ENCODE measurements at places on chromosomes 2 and 18.

DNA sequence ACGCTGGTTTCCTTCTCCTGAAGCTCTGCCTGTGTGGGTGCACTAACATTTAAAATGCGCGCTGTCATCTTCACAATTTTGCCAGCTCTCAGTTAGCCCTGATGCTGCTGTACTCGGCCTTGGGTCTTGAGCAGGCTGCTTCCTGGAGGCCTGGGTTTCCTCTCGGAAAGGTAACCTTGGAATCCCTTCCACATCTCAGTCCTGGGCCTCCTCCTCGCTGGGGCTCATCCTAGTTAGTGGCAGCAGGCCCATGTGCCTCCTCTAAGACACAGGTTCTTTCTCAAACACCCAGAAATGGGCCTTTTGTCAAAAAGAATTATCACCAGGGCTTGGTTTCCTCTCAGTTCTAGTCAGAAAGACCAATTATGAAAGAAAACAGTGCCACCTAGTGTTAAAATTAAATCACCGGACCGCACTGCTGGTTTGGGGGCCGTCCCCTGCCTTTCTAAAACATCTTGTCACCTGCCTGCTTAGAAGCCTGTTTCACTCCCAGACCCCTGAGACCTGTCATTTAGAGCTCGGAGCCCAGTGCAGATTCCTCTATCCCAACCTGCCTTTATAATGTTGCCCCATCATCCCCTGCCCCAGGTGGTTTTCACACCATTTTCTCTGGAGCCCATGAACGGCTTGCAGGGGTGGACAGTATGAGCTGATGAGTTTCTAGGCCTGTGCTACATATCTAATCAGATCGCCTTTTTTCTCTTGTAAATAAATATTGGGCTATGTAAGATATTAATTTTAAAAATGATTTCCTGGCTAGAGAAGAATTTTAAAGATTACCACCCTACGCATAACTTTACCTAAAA is 42.4 kb downstream of the HK2 start:
- no peak for DNase-seq

GRCh38 chr2:15642011-15642814 is 50.5 kb downstream of the DDX1 start:
- no peak for DNase-seq

GRCh38 chr18:8777846-8778245 is 72.5 kb downstream of the MTCL1 start:
- no peak for DNase-seq

DNA sequence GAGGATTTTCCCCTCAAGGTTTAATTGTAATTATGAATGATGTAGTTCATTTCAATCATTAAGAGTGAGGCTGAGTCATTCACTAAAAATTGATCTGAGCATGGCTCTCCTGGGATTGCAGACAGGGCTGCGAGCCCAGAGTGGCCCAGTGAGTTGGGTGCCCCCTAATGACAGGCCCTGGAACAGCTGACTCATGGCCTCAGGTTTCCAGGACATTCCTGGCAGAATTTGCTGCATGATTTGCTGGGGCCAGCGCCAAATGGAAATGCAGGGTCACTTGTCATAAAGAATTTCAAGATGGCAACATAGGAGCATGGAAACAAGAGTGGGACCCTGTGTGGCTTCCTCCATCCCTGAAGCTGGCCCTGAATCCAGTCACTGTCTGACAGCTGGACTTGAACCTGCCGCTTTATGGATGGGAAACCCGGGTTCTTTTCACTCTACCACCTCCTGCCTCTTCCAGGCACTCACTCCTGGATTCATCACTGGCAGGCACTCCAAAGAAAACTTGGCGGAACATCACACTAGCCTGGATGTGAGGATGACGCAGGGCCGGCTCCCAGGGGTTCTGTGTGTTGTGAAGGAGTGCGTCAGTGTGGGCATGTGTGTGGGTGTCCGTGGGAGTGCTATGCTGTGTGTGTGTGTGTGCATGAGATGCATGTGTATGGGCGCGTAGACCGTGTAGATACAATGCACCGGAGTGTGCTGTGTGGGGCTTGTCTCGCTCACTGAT is 15.2 kb downstream of the OTOF start:
- no peak for DNase-seq

- DNase-seq, result no peak
These were observed 155.8 kb downstream of the COL6A3 start for GRCh38 chr2:237258116-237258515.

DNA sequence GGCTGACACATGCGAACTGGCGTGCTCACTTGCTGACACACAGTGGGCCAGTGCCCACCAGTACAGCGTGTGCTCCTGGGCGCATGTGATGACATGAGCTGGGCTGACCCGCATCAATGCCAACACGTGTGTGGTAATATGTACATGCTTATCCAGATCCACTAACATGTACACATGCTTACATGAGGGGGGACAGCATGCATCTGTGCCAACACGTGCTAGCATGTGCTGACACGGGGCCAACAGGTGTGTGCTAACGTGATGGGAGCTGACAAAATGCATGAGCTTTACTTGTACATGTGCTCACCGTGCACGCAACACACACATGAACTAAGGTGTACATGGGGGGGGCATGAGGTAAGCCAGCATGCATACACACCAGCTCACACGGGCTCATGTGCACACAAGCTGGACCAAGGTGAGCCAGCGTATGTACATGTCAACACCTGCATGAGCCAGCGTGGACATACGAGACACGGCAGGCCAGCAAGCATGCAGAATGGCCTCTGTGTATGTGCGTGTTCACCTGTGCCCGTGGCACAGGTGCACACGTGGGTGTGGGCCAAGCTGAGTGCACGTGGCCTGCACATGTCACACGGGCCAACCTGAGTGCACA is 28.5 kb downstream of the GPC1 start:
- no peak for DNase-seq

DNA sequence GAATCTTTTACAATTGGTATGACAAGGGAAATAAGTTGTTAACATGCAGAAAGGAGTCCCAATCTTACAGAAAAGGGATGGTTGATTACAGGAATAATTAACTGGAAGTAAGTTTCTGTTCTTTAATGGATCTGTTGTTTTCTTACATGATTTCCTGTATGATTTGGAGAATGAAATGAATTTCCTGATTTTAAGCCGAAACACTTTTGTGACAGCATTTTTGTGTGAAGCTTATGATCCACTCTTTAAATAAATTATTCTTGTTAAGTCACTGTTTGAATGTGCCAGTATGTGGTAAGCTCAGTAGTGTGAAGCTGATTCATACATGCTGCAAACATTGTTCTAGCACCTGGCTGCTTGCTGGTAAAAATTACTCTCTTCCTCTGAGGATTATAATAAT is 516.2 kb downstream of the DCDC2C start:
- DNase-seq, result no peak

GRCh38 chr2:66938471-66938967 is 458.6 kb upstream of the ETAA1 start:
- DNase-seq, result no peak

GRCh38 chr18:31783059-31783458 is 22.4 kb upstream of the SLC25A52 start:
- DNase-seq, result no peak

DNA sequence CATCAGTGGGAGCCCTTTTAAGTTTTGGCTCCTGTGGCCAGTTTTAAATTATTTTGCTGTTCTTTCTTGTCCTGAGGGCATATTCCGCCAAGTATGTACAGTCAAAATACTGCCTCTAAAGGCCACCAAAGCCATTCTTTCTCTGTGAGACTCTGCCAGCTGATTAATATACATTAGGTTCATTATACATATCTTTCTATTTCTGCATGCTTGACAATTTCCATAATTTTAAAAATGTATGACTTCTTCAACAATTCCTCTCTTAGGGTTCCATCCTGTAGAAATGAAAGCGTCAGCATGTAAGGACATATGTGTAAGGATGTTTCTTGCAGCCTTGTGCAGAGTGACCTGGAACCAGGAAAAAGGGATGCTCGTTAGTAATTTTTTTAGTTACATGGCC is 291.9 kb downstream of the PHLPP1 start:
- no peak for DNase-seq
